ENCODE measurements at places on chromosomes 2 and 18. TPM values are rescaled to one million over a fixed set of nuclear protein-coding genes. Genes with fewer than 3 reads are reported as not detected.
A peak's percentile ranks its signal among the peaks of the same experiment; 100 is the strongest.

SP5 gene
- 0.32 TPM for total RNA-seq

LRP1B gene
- not detected for total RNA-seq

SLC23A3 gene
- 1.9 TPM for total RNA-seq

C2orf80 gene
- not detected for total RNA-seq

- no peak for DNase-seq
- no peak overlapping the region for H3K27ac ChIP-seq
- H3K27me3 ChIP-seq = peaks cover 16% of the 10 kb centered on the region
- no peak overlapping the region for H3K4me3 ChIP-seq
- no peaks in the 10 kb centered on the region for H3K4me1 ChIP-seq
- H3K36me3 ChIP-seq = no peaks in the 10 kb centered on the region
Measured at GRCh38 chr2:31476511-31477180, 62.1 kb upstream of the XDH start.

DNA sequence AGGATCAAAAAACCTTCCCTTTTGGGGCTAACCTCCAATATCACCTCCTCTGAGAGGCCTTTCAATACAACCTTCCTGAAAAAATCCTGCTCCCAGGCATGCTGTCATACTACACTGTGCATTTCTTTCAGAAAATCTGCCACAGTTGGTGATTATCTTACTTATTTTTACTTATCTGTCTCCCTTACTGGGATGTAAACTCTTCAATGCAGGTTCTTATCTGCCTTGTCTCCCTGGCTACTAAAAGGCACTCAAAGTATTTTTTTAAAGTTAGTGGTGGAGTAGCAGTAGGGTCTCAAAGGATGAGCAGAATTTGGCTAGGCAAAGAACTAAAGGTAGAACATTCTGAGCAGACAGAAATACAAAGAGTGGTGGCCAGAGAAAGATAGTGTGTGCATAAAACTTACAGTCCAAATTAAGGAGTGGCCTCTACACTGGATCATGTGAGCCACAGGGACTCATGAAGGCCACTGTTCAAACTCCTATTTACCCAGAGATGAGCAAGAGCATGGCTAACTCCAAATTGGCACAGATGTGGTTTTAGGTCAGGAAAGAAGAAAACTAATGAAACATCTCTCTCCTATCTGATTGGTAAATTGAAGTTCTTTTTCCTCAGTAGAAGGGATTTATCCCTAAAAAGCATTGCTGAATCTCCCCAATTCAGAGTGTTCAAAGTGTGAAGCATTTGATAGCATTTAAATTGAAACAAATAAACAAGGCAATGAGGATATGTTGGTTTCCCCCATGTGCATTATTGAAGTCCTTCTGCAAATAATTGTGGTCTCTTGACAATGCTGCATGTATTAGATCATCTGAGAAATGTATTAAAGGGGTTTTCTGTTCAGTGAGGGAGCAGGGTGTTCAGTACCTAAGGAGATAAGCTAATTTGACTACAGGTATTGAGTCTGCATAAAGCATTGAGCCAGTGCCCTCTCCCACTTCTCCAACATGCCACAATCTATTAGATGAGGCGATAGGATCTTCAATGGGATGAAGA, 285.5 kb downstream of the MREG start:
- no peaks in the 10 kb centered on the region for H3K36me3 ChIP-seq
- DNase-seq = no peak
- H3K4me3 ChIP-seq = no peak overlapping the region
- peak overlapping the region; percentile 23 for H3K27ac ChIP-seq
- H3K4me1 ChIP-seq = peaks cover 9% of the 10 kb centered on the region
- H3K27me3 ChIP-seq = no peaks in the 10 kb centered on the region

GRCh38 chr2:145753966-145754365, 1234.0 kb upstream of the ZEB2 start:
- DNase-seq = no peak
- no peak overlapping the region for H3K4me3 ChIP-seq
- H3K36me3 ChIP-seq = no peaks in the 10 kb centered on the region
- H3K27ac ChIP-seq = no peak overlapping the region
- H3K27me3 ChIP-seq = peaks cover 8% of the 10 kb centered on the region

DNA sequence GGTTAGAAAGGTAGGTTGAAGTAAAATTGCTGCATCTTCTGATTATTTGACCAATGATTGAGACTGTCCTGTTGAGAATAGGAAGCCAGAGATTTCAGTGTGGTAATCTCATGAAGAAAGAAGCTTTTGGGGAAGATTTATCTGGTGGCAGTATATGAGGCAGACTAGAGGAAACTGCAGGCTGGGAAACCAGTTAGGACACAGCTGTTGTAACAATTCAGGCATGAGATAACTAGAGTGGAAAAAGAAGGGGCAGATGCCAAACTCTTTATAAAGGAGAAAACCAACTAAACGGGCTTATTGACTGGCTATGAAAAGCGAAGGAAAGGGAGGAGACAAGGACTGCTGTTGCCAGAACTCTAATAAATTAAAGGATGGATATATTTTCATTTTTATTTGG, 155.6 kb downstream of the TTC27 start:
- H3K27ac ChIP-seq = no peak overlapping the region
- H3K36me3 ChIP-seq = peaks cover 52% of the 10 kb centered on the region
- H3K27me3 ChIP-seq = no peaks in the 10 kb centered on the region
- H3K4me1 ChIP-seq = no peaks in the 10 kb centered on the region
- DNase-seq = no peak

DNA sequence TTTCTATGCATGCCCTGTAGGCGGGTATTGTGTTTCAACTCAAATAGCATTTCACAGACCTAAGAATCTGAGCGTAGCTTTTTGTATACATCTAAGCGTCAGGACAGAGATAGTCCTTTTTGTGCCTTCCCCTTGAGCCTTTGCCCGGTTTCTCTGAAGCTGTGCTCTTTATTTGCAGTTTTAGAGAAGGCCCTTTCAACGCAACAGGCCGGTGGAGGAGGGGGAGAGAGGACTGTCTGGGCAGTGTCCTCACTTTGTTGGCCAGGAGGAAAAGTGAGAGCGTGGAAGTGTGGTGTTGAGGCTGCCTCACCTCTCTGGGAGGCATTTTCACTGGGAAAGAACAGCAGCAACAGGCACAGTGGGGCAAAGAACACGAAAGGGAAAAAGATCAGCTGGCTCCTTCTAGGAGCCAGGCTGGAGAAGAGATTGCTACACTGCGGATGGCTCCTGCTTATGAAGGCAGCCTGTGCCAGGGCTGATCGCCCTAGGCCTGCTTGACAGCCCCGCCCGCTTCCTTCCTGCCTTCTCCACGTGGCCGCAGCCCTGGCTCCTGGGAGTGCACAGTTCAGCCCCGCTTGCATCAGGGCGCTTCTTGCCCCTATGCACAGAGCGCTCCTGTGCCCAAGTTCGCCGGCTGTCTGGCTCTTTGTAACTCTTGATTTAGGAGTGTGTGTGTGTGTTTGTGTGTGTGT, 195.6 kb upstream of the POU3F3 start:
- H3K4me1 ChIP-seq = peaks cover 7% of the 10 kb centered on the region
- H3K4me3 ChIP-seq = no peak overlapping the region
- peaks cover 28% of the 10 kb centered on the region for H3K27me3 ChIP-seq
- no peak for DNase-seq
- H3K36me3 ChIP-seq = no peaks in the 10 kb centered on the region
- H3K27ac ChIP-seq = no peak overlapping the region

DNA sequence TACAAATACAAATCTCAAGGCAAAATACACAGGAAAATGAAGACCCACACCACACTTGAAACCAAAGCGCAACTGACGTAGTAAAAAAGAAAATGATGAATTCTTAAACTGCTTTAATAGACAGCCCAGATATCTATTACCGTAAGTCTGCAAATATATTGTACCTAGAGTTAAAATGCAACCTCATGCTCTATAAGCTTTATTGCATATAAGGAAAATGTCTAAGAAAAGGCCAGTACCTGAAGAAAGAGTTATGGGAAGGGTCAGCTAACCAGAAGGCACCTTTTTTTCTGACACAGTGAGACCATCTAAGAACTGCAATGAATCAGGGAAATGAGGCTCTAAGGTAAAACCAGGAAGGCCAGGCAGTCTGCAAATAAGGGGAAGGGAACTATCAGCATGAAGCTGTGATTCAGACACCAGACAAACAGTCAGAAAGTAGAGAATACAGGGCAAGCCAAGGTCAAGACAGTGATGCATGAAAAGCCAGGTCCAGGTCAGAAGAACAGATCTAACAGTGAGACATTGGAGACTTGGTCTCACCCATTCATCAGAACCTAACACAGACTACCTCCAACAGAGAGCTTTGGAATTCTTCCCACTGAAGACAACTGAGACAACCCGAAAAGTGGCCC, 46.9 kb downstream of the PDE11A start:
- DNase-seq = no peak
- no peaks in the 10 kb centered on the region for H3K27me3 ChIP-seq
- H3K36me3 ChIP-seq = no peaks in the 10 kb centered on the region
- no peak overlapping the region for H3K27ac ChIP-seq

- no peak for DNase-seq
- H3K27me3 ChIP-seq = peaks cover 3% of the 10 kb centered on the region
- H3K36me3 ChIP-seq = no peaks in the 10 kb centered on the region
- no peak overlapping the region for H3K27ac ChIP-seq
- H3K4me3 ChIP-seq = no peak overlapping the region
- no peaks in the 10 kb centered on the region for H3K4me1 ChIP-seq
Measured at GRCh38 chr2:231244382-231245248, 46.2 kb downstream of the ARMC9 start.

DNA sequence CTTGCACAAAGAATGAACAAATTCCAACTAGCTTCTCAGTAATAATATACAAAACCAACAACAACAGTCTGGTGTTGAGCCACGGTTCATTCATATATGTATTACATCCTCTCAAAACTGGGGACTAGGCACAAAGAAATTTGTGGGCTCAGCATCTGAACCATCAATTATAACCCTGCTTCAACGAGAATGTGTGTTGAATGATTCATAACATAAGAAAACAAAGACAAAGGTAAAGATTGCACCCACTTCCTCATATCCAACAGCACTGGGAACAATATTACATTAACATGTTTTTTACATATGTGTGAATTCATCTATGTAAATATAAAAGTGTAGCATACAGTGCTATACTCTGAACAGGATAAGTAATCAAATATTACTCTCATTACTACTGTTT, 144.8 kb downstream of the CDH2 start:
- no peak overlapping the region for H3K4me3 ChIP-seq
- no peaks in the 10 kb centered on the region for H3K4me1 ChIP-seq
- no peak for DNase-seq
- H3K27me3 ChIP-seq = no peaks in the 10 kb centered on the region

- no peaks in the 10 kb centered on the region for H3K36me3 ChIP-seq
- no peak overlapping the region for H3K4me3 ChIP-seq
- H3K4me1 ChIP-seq = peaks cover 1% of the 10 kb centered on the region
- no peak for DNase-seq
- H3K27me3 ChIP-seq = peaks cover 25% of the 10 kb centered on the region
Measured at GRCh38 chr18:51253476-51253875, 56.0 kb upstream of the MEX3C start.

DNA sequence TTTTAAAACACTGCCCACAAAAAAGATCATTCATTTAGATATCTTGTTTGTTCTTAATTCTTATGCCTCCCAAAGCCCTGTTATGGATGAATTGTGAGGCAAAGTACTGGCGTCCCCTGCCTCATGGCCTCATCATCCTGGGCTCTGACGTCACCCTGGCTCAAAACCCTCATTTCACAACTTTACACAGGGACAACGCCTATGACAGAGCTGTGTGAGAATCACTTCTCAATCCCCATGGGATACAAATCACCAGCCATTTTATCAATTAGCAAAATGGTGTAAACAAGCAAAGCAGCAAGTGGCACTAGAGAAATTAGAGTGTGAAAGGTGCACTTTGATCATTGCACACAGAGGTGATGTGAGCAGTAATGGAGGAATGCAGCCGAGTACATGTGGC, 16.6 kb downstream of the FHOD3 start:
- no peak overlapping the region for H3K27ac ChIP-seq
- H3K4me1 ChIP-seq = no peaks in the 10 kb centered on the region
- H3K36me3 ChIP-seq = no peaks in the 10 kb centered on the region
- no peaks in the 10 kb centered on the region for H3K27me3 ChIP-seq
- H3K4me3 ChIP-seq = no peak overlapping the region
- no peak for DNase-seq

- H3K36me3 ChIP-seq = no peaks in the 10 kb centered on the region
- H3K4me3 ChIP-seq = no peak overlapping the region
- no peaks in the 10 kb centered on the region for H3K27me3 ChIP-seq
- DNase-seq = no peak
- no peak overlapping the region for H3K27ac ChIP-seq
- H3K4me1 ChIP-seq = no peaks in the 10 kb centered on the region
Measured at GRCh38 chr18:75506913-75507312, 79.4 kb upstream of the SMIM21 start.

- no peaks in the 10 kb centered on the region for H3K36me3 ChIP-seq
- no peak for DNase-seq
- H3K4me1 ChIP-seq = no peaks in the 10 kb centered on the region
Measured at GRCh38 chr2:56195563-56195962, 11.8 kb downstream of the CCDC85A start.

GRCh38 chr2:166375736-166376487, at the start of gene SCN9A:
Gene SCN9A (minus strand): TSS chr2:166375944. CDS start chr2:166311756, 64,188 bp downstream.
- H3K36me3 ChIP-seq = no peaks in the 10 kb centered on the region
- no peak within 1 kb of the TSS for H3K27ac ChIP-seq
- peaks cover 45% of the 10 kb centered on the region for H3K27me3 ChIP-seq
- H3K4me3 ChIP-seq = peak within 1 kb of the TSS; percentile 79

DNA sequence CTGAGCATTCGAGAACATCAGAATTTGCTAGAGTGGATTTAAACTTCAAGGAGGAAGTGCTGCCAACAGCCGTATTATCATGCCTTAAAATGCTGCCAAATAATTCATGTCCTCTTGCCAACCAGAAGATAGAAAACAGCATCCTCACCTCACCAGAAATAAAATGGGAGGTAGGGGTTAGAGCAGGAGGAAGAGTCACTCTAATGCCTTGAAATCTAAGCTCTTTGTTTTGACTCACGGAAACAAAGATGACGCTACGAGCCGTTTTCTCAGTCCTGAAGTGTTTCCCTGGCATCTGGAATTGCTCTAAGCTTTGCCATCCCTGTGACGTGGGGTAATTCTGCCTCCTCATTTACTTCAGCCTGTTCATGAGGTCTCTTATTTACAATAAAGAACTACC, 97.1 kb downstream of the PRPF40A start:
- H3K27ac ChIP-seq = no peak overlapping the region
- no peaks in the 10 kb centered on the region for H3K4me1 ChIP-seq
- H3K4me3 ChIP-seq = no peak overlapping the region
- DNase-seq = no peak

GRCh38 chr2:100954044-100954420, 48.1 kb upstream of the RPL31 start:
- H3K27me3 ChIP-seq = no peaks in the 10 kb centered on the region
- H3K36me3 ChIP-seq = no peaks in the 10 kb centered on the region
- no peak overlapping the region for H3K4me3 ChIP-seq
- no peak overlapping the region for H3K27ac ChIP-seq

GRCh38 chr2:54767921-54768320, 44.5 kb downstream of the EML6 start:
- H3K27me3 ChIP-seq = peaks cover 2% of the 10 kb centered on the region
- H3K27ac ChIP-seq = peak overlapping the region; percentile 56
- no peak for DNase-seq
- no peaks in the 10 kb centered on the region for H3K36me3 ChIP-seq

- peaks cover 4% of the 10 kb centered on the region for H3K27me3 ChIP-seq
- no peak for DNase-seq
- no peaks in the 10 kb centered on the region for H3K4me1 ChIP-seq
- H3K4me3 ChIP-seq = no peak overlapping the region
- H3K27ac ChIP-seq = no peak overlapping the region
Measured at GRCh38 chr2:37795938-37796337, 124.5 kb upstream of the CDC42EP3 start.
